Esophagus squamous epithelium (tissue), 5 donors: ENCODE measurements at places on chromosomes 12 and 14.

GRCh38 chr12:94987076-94987669, 16.3 kb downstream of the NDUFA12 start:
- DNase-seq: no peak

- no peak for DNase-seq
These were observed 127.9 kb downstream of the CACNA1C start for GRCh38 chr12:2180737-2181082.

DNA sequence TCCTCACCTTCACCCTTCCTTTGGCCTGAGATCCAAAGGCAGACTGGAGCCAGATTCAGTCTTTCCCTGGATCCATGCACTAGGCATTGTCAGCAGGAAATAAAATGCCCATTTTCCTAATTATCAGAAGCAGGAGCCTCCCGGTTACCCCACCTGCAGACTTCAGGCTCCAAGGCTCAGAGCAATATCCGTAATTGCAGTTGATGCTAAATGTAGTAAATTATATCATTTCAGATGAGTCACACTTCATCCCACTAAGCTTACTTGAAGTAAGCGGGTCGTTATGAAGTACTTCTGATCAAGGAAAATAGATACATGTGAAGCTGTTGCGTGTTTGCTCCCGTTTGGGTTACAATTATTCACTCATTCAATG, 110.7 kb upstream of the SFSWAP start:
- no peak for DNase-seq

DNA sequence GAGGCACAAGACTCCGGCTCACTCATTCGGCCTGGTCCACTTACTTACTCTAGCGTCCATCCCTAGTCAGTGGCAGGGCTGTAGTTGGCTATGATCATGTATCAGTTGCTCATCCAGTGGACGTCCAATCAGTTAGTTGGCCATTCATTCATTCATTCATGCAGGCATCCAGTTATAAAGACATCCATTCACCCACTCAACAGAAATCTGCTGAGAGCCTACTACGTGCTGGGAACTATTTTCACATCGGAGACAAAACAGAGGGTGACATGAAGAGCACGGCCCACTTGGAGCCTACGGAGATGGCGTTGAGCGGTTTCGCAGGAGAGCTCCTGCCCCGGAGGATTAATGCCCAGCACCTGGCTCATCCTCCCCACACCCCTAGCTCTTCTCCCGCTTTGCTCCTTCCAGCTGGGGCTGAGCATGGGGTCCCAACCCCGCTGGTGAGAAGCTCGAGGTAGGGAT, 49.7 kb downstream of the SNAPC1 start:
- DNase-seq: no peak

DNA sequence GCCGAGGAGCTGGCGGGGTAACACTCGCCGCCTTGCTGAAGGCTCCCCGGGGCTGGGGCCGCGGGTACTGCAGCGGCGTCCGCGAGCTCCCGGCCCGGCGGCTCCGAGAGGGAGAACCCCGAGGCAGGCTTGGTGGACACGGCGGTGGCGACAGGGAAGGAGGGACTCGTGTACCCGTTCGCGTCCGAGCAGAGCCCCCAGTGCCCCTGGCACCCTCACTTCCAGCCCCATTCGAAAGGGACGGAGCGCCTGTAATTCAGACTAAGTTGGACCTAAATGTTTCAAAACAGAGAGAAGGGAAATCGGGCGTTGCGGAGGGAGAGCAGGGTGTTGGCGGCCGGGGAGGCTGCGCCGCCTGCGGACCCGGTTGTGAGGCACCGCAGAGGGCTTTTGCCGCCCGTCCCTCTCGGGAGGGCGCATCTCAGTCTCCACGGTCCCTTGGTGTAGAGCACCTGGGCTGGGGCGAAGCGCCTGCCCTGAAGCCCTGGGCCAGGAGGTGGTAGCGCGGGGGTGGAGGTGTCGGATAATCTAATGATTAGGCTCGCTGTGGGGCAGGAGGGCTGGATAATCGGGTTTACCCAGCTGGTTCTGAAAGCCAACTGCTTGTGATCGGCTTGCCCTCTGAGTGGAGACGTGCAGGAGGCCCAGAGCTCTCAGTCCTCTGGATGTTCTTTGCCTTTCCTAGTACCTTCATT, 771 bp downstream of the DAAM1 start:
- DNase-seq: no peak

DNA sequence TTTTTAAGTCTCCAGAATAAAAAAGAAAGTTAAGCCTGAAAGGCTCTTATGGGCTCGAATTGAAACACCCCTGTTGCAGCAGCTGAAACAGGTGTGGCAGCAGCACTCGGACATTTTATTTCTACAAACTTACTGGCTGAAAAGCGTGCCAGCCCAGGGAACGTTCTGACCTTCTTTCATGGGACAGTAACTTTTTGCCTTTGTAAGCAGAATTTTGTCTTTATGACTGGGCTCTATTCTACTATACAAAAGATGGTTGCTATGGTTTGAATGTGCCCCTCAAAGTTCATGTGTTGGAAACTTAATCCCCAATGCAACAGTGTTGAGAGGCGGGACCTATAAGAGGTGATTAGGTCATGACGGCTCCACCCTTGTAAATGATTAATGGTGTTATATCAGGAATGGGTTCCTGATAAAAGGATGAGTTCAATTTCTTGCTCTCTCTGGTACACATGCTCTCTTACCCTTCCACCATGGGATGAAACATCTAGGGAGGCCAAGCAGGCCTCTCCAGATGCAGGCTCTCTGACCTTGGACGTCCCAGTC, 52.7 kb downstream of the PELI2 start:
- DNase-seq: no peak

GRCh38 chr14:32085182-32085844, 8.2 kb downstream of the ARHGAP5 start:
- DNase-seq: no peak

- DNase-seq: no peak
These were observed 22.1 kb downstream of the MTHFD1 start for GRCh38 chr14:64410084-64410774.

GRCh38 chr12:2624543-2625288, 170.1 kb upstream of the FKBP4 start:
- DNase-seq: no peak

- no peak for DNase-seq
These were observed 185.7 kb upstream of the GRIN2B start for GRCh38 chr12:14167005-14167628.
